Stimulated activated CD4-positive, alpha-beta T cell treated with anti-CD3 and anti-CD28 coated beads, Interleukin-12 subunit alpha, Interleukin-12 subunit beta, amount 100 ng/mL, for 4 hours (primary cell): ENCODE measurements at places on chromosomes 11 and 22.
A peak's percentile ranks its signal among the peaks of the same experiment; 100 is the strongest.

DNA sequence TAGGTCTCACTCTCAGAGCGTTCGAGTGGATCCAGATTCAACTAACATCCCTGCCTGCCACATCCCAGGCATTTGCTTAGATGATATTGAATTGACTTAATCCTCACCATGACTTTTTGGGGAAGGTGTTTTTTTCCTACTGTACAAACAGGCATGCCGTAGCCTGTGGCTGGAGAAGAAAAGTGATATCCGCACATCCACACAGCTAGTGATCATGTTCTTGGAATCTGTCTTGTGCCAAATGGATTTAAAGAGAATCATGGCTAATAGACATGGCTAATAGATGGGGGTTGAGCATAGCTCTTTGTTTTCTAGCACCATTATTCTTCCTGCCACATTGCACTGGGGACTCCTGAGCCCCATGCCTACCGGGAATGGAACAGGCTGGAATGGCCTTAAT is 82.1 kb upstream of the THY1 start:
- no peak for DNase-seq

- no peak for DNase-seq
Observed at GRCh38 chr11:72293910-72294615, 50.1 kb upstream of the PHOX2A start.

- DNase-seq: no peak
Observed at GRCh38 chr11:8773916-8774539, 91.4 kb downstream of the RPL27A start.

DNA sequence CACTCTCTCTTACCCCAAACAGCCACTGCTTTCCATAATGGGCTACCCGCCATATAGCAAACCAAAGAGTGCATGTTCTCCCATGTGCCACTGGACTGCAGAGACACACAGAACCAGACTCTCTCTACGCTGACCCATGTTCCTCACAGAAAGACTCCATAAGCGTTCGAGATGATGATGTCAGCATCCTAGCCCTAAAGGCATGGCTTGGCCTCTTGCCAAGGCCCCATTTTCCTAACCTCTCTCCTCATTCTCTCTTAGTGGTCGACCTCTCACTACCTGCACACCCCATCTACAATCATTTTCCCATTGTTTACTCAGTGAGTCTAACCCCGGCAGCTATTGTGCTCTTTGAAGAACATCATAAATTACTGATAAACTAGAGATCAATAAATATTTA is 4.9 kb downstream of the NDUFC2 start:
- no peak for DNase-seq

- no peak for DNase-seq
Observed at GRCh38 chr11:47284151-47284550, 14.2 kb downstream of the MADD start.

DNA sequence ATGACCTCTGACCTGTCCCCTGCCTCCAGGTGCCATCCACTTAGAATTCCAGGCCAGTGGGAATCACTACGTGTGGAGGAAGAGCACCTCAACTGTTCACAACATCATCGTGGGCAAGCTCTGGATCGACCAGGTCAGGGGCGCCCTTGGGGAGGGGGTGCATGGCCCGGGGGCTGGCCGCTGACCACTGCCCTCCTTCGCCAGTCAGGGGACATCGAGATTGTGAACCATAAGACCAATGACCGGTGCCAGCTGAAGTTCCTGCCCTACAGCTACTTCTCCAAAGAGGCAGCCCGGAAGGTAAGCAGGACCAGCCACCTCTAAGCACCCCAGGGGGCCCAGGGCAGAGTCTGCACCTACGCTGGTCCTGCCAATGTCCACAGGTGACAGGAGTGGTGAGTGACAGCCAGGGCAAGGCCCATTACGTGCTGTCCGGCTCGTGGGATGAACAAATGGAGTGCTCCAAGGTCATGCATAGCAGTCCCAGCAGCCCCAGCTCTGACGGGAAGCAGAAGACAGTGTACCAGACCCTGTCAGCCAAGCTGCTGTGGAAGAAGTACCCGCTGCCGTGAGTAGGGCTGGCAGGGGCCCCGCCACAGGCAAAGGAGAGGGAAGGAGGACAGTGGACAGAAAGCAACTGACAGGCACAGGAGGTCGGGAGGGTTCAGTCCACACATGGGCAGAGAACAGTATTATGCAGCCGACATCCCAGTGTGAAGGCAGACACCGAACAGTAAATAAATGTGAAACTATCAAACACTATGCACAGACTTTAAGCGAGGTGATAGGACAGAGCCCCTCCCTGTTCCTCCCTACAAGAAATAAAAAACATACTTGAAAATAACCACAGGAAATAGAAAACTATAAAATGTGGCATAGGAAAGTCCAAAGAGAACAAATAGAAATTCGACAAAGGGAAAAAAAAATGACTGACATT is 74.9 kb downstream of the MORC2 start:
- DNase-seq: no peak

- no peak for DNase-seq
Observed at GRCh38 chr22:22939588-22940368, 52.2 kb downstream of the IGLL5 start.

DNA sequence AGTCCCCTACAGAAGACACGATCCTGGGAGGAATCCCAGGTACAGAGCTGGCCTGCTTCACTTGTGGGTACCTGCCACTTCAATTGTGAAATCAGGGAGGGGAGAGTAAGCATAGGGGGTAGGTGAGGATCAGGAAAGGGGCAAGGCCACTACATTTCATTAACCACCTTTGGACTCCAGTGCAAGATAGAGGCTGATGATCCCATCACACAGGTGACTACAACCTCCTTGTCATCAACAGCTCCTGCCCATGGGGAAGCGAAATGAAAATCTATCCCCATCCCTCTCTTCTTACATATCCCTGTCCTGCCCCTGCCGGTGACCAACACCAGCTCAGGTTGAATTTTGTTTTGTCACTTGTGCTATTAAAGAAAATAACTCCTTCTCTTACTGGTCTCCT is 64.7 kb upstream of the VPREB1 start:
- DNase-seq: no peak

DNA sequence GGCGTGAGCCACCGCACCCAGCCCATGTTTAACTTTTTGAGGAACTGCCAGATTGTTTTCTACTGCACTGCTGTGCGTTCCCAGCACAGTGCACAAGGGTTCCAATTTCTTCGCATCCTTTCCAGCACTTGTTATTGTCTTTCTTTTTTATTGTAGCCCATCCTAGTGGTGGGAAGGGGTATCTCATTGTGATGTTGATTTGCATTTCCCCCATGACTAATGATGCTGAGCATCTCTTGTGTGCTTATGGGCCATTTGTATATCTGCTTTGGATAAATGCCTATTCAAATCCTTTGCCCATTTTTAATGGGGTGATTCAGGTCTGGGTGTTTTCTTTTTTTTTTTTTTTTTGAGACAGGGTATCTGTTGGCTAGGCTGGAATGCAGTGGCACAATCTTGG is 36.6 kb upstream of the SYT7 start:
- no peak for DNase-seq

GRCh38 chr11:34261820-34262219 is 96.0 kb downstream of the ABTB2 start:
- no peak for DNase-seq

- peak; percentile 80 for DNase-seq
Observed at GRCh38 chr11:1693327-1694063, 3.5 kb upstream of the KRTAP5-6 start.

DNA sequence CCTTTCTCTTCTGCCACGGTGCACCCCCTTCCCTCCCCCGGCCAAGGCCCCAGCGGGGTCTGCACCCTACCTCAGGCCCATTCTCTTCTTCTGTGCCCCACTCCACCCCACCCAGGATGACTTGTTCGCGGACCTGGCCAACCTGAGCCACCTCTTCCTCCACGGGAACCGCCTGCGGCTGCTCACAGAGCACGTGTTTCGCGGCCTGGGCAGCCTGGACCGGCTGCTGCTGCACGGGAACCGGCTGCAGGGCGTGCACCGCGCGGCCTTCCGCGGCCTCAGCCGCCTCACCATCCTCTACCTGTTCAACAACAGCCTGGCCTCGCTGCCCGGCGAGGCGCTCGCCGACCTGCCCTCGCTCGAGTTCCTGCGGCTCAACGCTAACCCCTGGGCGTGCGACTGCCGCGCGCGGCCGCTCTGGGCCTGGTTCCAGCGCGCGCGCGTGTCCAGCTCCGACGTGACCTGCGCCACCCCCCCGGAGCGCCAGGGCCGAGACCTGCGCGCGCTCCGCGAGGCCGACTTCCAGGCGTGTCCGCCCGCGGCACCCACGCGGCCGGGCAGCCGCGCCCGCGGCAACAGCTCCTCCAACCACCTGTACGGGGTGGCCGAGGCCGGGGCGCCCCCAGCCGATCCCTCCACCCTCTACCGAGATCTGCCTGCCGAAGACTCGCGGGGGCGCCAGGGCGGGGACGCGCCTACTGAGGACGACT is 15.9 kb downstream of the RTN4RL2 start:
- DNase-seq: peak; percentile 33

DNA sequence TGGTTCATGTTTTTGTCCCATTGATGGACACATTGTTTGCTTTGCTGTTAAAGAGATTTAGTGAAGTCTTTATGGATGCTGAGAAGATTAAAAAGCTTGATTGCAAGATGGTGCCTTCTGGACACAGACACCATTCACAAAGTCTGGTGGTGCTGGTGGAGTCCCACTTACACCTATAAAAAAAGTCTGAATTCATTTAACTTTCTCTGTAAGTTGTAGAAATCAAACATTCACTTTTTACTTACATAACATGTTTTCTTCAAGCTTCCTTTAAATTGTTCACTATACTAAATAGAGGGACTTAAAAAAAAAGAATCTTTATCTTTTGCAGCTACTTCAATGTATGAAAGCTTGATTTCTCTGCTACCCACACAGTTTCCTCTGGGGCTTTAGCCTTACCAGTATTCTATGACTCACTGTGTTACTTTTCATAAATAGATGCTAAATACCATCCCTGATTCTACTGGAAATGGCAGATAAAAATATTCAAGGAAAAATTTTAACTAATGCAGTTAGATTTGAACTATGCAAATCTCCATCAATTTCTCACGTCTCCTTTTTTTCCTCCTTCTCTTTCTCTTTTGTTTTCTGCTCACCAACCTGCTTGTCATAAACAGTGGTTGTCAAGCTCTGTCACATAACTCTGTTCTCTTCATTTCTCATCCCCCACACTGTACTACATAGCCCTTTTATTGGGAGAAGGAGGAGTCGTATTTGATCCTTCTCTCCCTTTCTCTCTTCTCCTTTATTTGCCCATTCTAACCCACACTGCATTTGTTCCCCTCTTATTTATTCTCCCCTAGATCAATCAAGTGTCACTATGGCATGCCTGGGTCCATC is 89.7 kb downstream of the FAM76B start:
- DNase-seq: no peak

- no peak for DNase-seq
Observed at GRCh38 chr11:86551288-86552092, 120.9 kb downstream of the ME3 start.

DNA sequence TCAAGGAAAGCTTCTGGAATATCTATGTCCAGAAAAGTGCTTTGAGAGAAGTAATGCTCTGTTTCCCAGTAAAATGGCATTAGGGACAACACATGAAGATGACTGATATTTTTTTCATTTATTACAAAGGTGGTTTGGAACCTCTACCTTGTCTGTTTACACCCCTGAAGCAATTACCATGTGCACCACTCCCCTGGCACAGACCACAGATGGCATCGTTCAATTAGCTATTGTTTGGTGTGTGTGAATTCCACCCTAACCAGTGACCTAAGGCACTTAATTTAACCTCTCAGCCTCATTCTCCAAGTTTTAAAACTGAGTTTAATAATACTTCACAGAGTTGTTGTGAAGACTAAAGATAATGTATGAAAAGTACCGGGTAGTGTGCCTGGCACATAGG is 127.6 kb upstream of the BMAL1 start:
- no peak for DNase-seq

- no peak for DNase-seq
Observed at GRCh38 chr11:34302046-34302921, 55.5 kb downstream of the ABTB2 start.

DNA sequence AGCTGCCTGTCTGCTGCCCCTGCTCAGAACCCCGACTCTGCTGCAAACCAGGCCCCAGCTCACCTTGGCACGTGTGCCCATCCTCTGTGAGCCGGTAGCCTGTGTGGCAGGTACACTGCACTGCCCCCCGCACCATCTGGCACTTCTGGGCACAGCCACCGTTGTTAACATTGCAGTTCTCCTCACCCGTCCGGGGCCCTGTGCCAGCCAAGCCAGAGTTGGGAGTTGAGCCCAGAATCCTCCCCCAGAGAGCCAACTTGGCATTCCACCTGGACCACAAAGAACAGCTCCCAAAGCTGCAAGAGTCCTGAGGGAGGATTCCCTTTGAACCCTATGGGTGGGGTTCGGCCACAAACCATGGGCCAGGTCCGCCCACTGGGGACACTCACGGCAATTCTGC is 22.5 kb downstream of the LRP4 start:
- no peak for DNase-seq

DNA sequence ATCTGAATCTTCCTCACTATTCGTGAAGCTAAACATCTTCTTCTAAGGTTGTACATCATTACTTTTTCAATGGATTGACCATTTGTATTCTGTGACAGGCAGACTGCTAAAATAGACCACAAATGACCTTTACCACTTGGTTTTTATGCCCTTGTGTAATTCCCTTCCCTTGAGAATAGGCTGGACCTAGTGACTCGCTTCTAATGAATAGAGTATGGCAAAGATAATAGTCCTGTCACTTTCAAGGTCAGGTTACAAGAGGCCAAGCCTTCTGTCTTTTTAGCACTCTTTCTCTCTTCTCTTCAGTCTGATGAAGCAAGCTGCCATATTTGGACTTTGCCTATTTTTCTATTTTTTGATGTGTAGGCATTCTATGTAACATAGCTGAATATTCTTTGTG is 492.9 kb downstream of the SOX6 start:
- no peak for DNase-seq

DNA sequence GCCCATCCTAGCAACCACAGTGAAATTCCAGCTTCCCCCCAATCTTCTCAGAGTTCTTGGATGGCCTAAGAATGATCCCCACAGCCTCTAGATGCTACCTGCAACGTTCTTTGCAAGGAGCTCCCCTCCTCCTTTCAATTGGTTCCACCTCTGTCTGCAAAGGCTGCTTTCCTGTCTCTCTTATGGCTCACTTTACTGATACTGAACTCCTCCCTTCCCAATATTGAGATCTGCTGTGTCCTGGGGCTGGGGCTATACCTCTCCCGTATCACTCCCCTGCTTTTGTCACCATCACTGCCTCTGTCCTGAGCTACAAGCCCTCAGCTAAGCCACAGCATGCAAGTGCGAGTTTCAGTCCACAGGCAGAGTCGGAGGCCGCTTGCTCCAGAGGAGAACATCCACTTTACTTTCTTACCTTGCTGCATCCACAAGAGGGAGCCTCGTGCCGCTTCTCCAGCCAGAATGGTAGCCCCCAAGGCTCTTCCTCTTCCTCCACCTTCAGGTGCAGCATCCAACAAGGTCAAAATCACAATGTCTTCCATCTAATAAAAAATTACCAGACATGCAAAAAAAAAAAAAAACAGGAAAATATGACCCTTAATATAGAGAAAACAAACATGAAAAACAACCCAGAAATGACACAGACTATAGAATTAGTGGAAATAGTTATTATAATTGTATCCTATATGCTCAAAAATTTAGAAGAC is 48.6 kb upstream of the TMEM45B start:
- DNase-seq: no peak

- no peak for DNase-seq
Observed at GRCh38 chr11:94668212-94668793, 99.9 kb upstream of the AMOTL1 start.
